Spleen (tissue), 13 donors: ENCODE measurements at places on chromosomes 5 and 9. TPM values are rescaled to one million over a fixed set of nuclear protein-coding genes. Genes with fewer than 3 reads are reported as not detected.
A peak's percentile ranks its signal among the peaks of the same experiment; 100 is the strongest.

Gene CNTLN
- 13.0 TPM for total RNA-seq

Gene MEIKIN
- total RNA-seq = not detected

Gene SPATA6L
- 1.1 TPM for total RNA-seq

Gene FGF1
- total RNA-seq = 6.2 TPM

Gene PRDM9
- total RNA-seq = not detected

GRCh38 chr5:119367502-119368237 lies 11.9 kb downstream of the TNFAIP8 start:
- no peak for DNase-seq
- H3K27me3 ChIP-seq = no peaks in the 10 kb centered on the region
- H3K36me3 ChIP-seq = no peaks in the 10 kb centered on the region
- no peak overlapping the region for H3K4me3 ChIP-seq
- peak overlapping the region; percentile 70 for H3K27ac ChIP-seq
- peaks cover 47% of the 10 kb centered on the region for H3K4me1 ChIP-seq

- no peak overlapping the region for H3K4me3 ChIP-seq
- no peaks in the 10 kb centered on the region for H3K36me3 ChIP-seq
- H3K4me1 ChIP-seq = no peaks in the 10 kb centered on the region
- H3K27ac ChIP-seq = no peak overlapping the region
Measured at GRCh38 chr5:173653822-173654523, 37.5 kb upstream of the BOD1 start.

GRCh38 chr9:82334286-82334685 lies 345.7 kb downstream of the SPATA31D1 start:
- no peaks in the 10 kb centered on the region for H3K27me3 ChIP-seq
- no peaks in the 10 kb centered on the region for H3K36me3 ChIP-seq
- H3K27ac ChIP-seq = no peak overlapping the region
- DNase-seq = no peak
- H3K4me3 ChIP-seq = no peak overlapping the region

DNA sequence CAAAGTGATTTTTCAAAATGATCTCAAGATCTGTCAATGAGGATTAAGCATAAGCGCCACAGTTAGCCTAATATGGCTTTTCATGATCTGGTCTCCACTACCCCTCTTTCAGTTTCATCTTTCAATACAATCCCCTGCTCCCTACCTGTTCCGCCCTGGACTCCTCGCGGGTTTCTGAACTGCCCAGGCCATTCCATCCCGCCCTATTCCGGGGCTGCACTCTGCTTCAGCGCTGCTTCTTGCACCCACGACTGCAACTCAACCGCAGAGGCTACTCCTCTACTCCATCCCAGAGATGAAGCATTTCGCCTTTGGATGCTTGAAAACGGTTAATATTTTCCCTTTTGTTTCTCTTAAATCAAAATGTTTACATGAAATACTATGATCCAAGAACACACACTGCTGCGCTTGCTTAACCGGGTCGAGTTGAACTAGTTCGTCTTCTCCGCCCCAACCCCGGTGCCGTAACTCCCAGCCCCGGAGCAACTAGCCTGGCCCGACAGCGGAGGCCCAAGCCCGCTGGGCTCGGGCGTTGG lies 716 bp upstream of the OTULIN start:
- H3K27ac ChIP-seq = peak overlapping the region; percentile 89
- no peaks in the 10 kb centered on the region for H3K27me3 ChIP-seq
- peaks cover 43% of the 10 kb centered on the region for H3K4me1 ChIP-seq
- H3K36me3 ChIP-seq = no peaks in the 10 kb centered on the region

DNA sequence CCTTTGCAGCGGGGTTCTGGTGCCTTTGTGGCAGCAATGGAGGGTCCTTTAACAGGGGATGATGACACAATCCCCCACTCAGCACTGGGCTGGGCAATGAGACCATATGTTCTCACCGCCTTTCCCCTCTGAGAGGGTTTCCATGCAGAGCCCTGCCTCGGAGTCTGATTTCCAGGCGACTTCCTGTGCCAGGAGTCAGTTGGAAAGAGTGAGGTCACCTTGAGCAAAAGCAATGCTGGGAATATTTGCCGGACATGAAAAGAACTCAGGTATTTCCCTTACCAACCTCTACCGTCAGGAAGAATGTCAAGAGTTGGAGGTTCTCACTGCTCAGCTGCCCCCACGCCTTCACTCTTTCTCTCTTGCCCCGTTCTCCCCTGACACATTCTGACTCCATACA lies 284.2 kb upstream of the IRX1 start:
- no peaks in the 10 kb centered on the region for H3K27me3 ChIP-seq
- DNase-seq = no peak
- no peak overlapping the region for H3K27ac ChIP-seq
- no peak overlapping the region for H3K4me3 ChIP-seq
- H3K4me1 ChIP-seq = no peaks in the 10 kb centered on the region

GRCh38 chr5:90865180-90865579 lies 306.6 kb downstream of the ADGRV1 start:
- DNase-seq = no peak
- no peak overlapping the region for H3K4me3 ChIP-seq
- H3K36me3 ChIP-seq = no peaks in the 10 kb centered on the region
- no peak overlapping the region for H3K27ac ChIP-seq

DNA sequence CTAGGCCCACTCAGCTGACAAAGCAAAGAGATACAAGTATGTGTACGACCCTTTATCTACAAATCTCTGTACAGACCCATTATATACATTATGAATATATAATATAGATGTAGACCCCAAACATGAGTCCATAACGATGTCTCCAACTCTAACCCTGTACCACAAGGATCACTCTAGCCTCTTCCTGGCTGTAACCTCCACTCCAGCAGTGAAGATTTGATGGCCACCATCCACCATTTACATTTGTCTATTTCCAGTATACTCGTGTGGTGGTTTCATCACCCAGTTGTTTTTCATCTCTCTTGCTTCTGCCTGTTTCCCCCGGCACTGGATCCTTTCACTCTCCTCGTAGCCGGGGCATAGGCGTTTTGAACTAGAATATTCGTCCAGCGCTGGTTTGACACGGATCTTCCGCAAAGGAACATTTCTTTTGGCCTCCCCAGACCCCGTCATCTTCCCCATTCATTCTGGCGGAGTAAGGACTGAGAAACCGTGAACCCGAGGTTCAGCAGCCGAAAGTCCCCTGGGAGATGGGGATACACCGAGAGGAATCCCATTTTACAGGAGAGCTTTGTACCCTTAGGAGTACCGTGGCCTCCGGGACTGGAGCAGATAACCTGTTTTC lies 828 bp upstream of the TRIO start:
- no peak for DNase-seq
- H3K4me1 ChIP-seq = peaks cover 20% of the 10 kb centered on the region
- peak overlapping the region; percentile 83 for H3K4me3 ChIP-seq
- H3K36me3 ChIP-seq = no peaks in the 10 kb centered on the region

DNA sequence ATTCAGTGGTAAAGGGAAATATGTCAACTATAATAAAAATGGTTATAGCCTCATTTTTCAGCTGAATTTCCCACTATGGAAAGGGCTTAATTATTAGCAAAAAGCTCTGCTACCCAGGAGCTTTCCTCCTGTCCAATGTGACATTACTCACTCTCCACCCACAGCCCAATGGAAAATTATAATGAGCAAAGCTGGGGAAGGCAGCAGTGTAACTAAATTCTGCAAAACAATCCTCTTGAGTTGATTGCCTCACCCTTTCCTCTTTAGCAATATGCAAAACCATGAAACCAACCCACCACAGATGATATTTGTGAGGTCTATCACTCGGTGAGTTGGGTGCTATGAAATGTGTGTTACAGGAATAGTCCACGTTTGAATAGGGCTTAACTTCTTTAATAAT lies 14.0 kb upstream of the PLPPR1 start:
- no peaks in the 10 kb centered on the region for H3K4me1 ChIP-seq
- no peak for DNase-seq
- H3K27ac ChIP-seq = no peak overlapping the region
- no peaks in the 10 kb centered on the region for H3K36me3 ChIP-seq
- H3K4me3 ChIP-seq = no peak overlapping the region
- no peaks in the 10 kb centered on the region for H3K27me3 ChIP-seq

- no peaks in the 10 kb centered on the region for H3K36me3 ChIP-seq
- no peak overlapping the region for H3K4me3 ChIP-seq
- no peak for DNase-seq
- H3K27ac ChIP-seq = no peak overlapping the region
- H3K4me1 ChIP-seq = peaks cover 52% of the 10 kb centered on the region
- no peaks in the 10 kb centered on the region for H3K27me3 ChIP-seq
Measured at GRCh38 chr5:154191467-154192261, 1.1 kb downstream of the GALNT10 start.

DNA sequence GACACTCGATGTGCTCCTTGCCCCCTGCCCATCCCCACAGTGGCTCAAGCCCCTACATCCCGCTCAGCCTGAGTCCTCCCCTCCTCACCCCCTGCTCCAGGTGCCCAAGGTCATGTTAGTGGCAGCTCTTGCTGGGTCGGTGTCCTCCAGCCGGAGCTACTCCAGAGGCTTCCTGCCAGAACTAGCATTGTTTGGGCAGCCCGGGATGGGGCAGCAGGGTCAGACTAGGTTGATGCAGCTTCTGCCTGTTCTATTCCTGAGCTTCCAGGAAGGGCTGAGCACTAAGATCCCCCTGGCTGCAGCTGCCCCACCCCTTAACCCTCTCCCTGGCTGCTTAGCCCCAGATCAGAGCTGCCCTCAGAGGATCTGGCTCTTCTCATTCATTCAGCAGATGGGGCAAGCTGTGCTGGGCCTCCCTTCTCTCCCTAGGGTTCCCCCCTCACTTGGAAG lies 671 bp downstream of the RGS14 start:
- peaks cover 94% of the 10 kb centered on the region for H3K4me1 ChIP-seq
- peak overlapping the region; percentile 86 for H3K27ac ChIP-seq
- no peaks in the 10 kb centered on the region for H3K27me3 ChIP-seq

- H3K36me3 ChIP-seq = no peaks in the 10 kb centered on the region
- H3K27ac ChIP-seq = peak within 1 kb of the TSS; percentile 2
- peak; percentile 77 for DNase-seq
- peak within 1 kb of the TSS; percentile 43 for H3K4me3 ChIP-seq
Measured at GRCh38 chr9:70043689-70044489, at the start of gene MAMDC2. MAMDC2 (plus strand) TSS chr9:70043848; CDS start chr9:70044198, 350 bp downstream.

GRCh38 chr5:109908366-109908765 lies 218.6 kb downstream of the MAN2A1 start:
- no peak overlapping the region for H3K4me3 ChIP-seq
- no peaks in the 10 kb centered on the region for H3K4me1 ChIP-seq
- no peaks in the 10 kb centered on the region for H3K36me3 ChIP-seq
- no peak overlapping the region for H3K27ac ChIP-seq
- no peaks in the 10 kb centered on the region for H3K27me3 ChIP-seq
- no peak for DNase-seq

DNA sequence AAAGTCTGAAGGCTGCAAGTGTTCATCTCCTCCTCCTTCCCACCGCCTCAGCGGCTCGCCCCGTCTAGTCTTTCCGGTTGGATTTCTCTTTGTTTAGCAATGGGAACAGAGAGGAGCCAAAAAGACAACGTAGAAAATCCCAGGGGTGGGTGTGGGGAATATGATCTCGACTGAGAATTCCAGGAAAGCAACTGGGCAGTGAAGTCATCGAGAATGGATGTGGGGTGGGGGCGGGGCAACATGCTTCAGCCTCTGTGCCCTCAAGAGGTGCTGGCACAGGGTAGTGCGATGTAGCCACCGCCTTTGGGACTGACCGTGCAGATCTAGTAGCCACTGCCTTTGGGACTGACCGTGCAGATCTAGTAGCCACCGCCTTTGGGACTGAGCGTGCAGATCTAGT lies 12.9 kb downstream of the MSX2 start:
- H3K27ac ChIP-seq = no peak overlapping the region
- H3K36me3 ChIP-seq = no peaks in the 10 kb centered on the region
- DNase-seq = no peak
